ENCODE measurements at places on chromosomes 3 and 15. TPM values are rescaled to one million over a fixed set of nuclear protein-coding genes. Genes with fewer than 3 reads are reported as not detected.

INKA1 gene
- total RNA-seq = 11.0 TPM

C2CD4A gene
- total RNA-seq = not detected

FSIP1 gene
- 2.6 TPM for total RNA-seq

SCN11A gene
- under 0.01 TPM for total RNA-seq

OCA2 gene
- total RNA-seq = under 0.01 TPM

COLQ gene
- total RNA-seq = 0.43 TPM

FBXO40 gene
- total RNA-seq = not detected

TEX55 gene
- not detected for total RNA-seq

C15orf39 gene
- total RNA-seq = 8.1 TPM

Data from fibroblast of villous mesenchyme (primary cell).